Inflammatory macrophage (primary cell): ENCODE measurements at places on chromosomes 1 and 21.
A peak's percentile ranks its signal among the peaks of the same experiment; 100 is the strongest.

GRCh38 chr1:109671067-109671466, 3.2 kb downstream of the GSTM2 start:
- no peak for DNase-seq

DNA sequence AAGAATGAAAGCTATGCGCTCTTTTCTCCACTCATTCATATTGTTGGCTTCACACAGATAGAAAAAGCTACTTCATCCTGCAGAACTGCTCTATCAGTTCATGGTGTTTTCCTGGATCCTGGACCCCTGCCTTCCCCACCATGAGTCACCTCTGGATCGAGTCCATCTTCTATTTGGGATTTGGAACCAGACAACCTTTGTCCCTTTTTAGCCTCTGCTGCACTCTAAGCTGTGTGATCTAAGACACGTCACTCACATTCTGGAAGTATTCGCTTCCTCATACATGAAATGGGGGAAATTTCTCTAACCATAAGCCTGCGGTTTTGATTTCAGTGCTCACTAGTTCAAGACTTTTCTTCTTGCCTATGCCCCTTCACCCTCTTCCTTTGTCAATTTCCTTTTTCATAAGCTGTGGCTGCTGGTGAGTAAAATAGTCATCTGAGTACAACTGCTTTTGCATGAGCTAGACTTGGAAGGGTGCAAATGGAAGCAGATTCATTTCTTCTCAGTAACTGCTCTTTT, 14.1 kb upstream of the DEGS1 start:
- peak; percentile 94 for DNase-seq

DNA sequence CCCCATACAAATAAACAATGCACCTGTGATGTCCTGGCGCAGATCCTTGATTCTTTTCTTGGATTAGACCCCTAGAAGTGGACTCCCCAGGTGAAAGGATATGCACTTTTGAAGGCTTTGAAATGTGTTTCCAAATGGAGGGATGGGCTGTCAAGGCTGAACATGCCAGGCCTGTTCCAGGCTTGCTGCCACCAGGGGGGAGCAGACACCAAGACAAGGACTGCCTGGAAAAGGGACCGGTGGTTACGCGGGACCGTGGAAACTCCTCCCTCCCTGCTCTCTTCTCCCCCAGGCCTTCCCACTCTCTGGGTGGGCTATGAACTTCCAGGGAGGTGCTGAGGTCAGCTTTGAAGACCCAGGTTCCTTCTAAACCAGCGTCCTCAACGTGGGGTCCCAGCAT, 12.7 kb downstream of the C1QB start:
- DNase-seq: peak; percentile 18

DNA sequence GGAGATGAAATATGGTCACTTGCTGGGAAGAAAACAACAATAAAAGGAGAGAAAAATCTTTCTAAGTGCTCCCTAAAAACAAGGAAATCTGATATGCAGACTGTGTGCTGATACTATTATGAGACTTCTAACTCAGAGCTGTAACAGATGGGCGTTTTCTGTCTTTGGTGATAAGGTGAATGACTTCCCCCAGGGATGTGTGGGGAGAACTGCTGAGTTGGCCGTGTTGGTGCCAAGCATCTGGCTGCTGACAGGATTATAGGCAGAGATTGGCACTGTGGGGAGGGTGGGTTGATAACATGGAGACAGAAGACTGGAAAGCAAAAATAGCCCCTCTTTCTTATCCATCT, 438.5 kb upstream of the PLXNA2 start:
- DNase-seq: no peak

- DNase-seq: no peak
Measured at GRCh38 chr1:157111396-157112165, 12.0 kb upstream of the ETV3L start.

DNA sequence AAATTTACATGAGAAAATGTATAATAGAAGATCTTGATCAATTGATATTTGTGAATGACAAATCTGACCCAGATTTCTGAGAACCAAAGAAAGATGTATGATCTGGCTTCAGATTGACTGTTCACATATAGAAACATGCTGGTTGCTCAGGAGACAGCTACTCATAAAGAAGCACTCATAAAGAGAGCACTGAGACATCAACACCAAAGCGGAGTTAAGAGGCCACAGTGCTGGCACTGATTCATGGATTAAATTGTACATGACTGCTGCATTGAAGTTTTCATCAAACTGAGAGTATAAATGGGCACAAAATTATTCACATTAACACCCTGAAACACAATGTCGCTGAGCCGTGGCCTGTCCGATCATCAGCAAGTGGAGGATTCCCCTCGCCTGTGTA, 46.2 kb downstream of the SH3GLB1 start:
- DNase-seq: no peak

DNA sequence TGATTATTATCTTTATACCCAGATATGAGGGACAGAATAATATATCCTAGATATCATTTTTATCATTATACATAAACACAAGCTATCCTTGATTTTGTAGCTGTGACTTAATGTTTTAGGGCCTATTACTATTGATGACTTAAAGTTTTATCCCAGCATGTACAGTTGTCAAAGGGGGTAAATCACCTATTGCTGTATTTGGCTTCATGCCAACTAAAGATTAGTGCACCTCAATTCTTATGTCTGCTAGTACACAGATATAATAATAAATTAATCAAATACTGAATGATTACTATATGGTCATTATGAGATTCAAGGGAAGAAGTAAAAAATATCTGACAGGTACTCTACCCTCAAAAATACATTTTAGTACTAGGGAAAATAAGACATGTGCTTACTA, 84.0 kb downstream of the SYT14 start:
- DNase-seq: no peak
